ENCODE measurements at places on chromosomes 2 and 18.

DNA sequence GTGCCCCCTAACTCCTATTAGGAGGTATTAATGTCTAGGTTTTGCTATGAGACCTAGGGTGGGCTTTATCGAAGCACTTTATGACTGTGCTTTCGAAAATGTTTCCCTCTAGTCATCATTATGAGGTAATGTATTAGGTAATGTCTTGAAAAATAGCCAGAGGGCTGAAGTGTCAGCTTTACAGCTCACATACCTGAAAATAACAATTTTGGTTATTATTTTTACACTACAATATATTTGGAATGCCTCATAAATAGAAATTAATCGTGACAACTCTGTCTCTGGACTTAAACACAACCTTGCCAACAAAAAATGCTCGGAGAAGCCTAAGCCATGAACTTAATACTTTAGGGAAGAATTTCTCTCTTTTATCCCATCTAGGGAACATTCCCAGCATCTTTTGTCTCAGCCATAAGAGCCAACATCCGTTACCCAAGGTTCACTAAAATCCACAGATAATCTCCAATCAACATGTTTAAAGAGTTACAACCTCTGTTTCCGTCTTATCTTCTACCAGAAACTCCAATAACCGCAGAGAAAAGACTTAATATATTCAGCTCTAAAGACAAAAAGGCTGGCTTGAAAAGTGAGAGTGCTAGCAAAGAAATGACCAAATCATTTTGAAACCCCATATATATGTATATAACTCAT is 130.9 kb upstream of the RND3 start:
- DNase-seq = no peak

DNA sequence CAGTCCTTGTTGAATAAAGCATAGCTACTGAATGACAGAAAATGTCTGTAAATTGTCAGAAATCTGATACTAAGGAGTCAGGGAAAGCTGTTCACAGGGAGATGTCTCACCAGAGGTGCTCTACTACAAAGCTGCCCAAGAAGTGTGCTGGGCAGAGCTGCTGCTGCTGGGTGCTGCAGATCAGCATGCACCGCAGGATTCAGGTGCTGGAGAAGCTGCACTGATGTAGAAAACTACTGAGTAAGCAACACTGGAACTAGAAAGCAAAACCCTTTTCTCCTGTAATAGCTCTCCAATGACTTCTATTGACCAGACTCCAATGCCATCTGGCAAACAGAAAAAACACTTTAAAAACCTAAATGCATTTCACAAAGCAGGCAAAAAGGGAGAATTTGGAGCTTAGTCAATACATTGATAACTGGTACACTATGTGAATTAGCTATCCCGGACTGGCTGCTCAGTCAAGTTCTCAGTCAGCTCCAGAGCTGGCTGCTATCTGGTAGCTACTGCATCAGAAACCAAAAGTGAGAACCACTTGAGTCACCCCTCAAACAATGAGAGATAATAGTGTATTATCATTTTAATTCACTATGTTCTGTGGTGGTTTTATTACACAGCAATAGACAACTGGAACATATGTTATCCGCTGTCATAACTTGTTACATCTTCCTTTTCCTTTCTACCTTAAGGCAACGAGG is 493.1 kb downstream of the CPS1 start:
- DNase-seq = no peak

GRCh38 chr2:234558642-234559041 is 61.8 kb upstream of the ARL4C start:
- DNase-seq = no peak

DNA sequence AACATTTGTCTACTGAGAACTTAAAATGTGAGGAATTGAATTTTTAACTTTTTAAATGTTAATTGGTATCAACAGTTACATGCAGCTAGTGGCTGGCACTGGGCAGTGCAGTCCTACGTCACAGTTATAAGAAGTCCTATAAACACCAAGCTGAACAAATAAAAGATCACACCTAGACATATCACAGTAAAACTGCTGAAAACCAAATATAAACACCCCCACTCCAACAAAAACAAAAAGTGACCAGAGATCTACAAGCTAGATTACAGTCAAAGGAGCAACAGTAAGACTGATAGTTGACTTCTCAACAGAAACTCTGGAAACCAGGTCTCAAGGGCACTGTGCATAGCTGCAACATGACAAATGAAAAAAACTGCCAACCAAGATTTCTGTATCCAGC is 19.4 kb downstream of the TLK1 start:
- DNase-seq = no peak

GRCh38 chr2:158713523-158714138 is 81.5 kb upstream of the DAPL1 start:
- DNase-seq = no peak
